SW 1271 (cell line): ENCODE measurements at places on chromosomes 3 and 15.

DNA sequence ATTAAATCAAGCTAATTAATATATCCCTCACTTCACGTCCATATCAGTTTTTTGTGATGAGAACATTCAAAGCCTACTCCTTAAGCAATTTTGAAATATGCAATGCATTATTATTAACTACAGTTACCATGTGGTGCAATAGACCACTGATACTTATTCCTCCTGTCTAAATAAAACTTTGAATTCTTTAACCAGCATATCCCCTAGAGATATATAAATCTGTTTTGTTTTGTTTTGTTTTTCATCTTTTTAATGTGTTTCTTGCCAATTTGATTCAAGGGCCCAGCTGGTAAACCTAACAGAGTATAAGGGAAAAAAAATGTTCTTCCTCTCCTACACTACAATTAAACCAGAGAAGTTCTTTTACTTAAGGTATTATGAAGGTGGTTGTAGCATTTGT is 524.2 kb downstream of the NAALADL2 start:
- DNase-seq: no peak

DNA sequence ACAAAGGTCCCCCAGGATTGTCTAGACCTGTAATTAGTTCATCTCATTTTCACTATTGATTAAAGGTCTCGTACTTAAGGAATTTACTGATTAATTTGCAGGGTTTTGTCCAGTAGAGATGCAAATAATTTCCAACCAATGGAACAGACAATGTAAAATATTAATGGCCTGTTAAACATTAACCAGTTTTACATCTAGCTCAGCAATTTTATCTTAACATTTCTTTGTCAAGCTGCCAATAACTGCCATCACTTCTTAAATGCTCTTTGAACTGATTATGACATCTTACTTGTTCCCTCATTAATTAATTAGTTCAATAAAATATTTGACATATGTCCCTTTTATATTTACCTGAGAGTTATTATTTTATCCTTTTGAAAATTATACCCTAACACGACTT is 9.4 kb upstream of the STRIT1 start:
- DNase-seq: no peak

GRCh38 chr15:32867313-32867626 is 149.5 kb downstream of the GREM1 start:
- peak; percentile 33 for DNase-seq

DNA sequence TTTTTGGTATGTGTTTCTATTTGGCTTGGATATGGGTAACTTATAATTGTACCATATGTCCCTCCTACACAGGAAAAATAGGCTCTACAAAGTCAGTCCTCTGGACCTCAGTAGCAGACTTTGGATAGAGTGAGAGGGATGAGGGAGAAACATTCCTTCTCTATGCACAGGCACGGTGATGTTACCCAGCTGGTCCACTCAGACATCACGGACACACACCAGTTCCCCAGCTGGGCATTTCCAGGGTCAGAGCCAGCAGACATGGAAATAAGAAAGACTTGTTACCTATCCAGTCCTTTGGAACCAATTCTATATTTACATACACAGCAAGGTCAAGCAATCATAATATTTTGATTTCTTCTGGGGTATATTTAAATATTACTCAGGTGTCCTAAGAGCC is 433.1 kb upstream of the KCNMB2 start:
- DNase-seq: no peak

- DNase-seq: no peak
These were observed 42.2 kb downstream of the PXYLP1 start for GRCh38 chr3:141273700-141274410.

- DNase-seq: no peak
These were observed 1.1 kb upstream of the UBE2E1 start for GRCh38 chr3:23804441-23805209.
